ENCODE measurements at places on chromosomes 1 and 21.

- DNase-seq = no peak
Observed at GRCh38 chr1:177573901-177574300, 396.0 kb downstream of the SEC16B start.

DNA sequence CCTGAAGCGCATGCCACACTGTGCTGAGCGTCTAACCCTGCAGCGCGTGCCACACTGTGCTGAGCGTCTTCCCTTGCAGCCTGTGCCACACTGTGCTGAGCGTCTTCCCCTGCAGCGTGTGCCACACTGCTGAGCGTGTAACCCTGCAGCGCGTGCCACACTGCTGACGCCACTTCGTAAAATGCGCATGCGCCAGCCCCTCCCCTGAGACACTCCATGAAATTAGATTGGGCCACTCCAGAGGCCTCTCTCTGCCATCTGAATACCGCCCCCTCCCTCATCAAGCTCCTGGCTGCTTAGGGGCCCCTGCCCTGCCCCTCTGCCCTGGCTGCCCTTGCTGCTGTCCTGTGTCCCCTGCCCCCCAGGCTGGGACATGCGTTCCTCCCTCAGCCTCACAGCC lies 84.8 kb downstream of the POFUT2 start:
- no peak for DNase-seq

- no peak for DNase-seq
Observed at GRCh38 chr1:153957744-153958110, 685 bp downstream of the CRTC2 start.

DNA sequence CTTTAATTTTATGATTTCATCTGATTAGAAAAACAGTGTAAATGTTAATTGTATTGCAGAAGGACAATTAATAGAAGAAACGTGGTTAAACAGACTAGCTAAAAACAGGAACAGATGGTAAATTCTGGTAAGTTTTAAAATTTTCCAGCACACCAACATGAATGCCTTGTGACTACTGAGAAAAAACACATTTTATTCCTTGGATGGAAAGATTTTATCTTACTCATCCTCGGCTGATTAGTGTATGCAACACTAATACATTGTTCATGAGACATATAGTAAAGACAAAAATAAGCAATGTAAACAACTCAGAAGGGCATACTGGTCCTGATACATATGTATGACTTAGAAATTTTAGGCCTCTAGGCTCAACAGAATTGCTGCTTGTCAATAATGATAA lies 4.9 kb upstream of the AK5 start:
- DNase-seq = no peak

DNA sequence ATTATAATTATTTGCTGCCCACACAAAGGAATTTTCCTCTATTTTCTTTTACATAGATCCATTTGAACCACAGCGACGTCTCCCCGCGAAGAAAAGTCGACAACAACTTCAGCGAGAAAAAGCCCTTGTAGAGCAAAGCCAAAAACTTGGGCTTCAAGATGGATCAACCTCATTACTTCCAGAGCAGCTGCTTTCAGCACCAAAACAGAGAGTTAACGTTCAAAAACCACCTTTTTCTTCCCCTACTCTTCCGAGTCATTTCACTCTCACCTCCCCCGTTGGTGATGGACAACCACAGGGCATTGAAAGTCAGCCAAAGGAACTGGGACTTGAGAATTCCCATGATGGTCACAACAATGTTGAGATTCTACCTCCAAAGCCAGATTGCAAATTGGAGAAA lies 7.2 kb downstream of the GORAB start:
- no peak for DNase-seq

All from H54 (cell line).